Daoy (cell line): ENCODE measurements at places on chromosomes 2 and 18. TPM values are rescaled to one million over a fixed set of nuclear protein-coding genes. Genes with fewer than 3 reads are reported as not detected.
A peak's percentile ranks its signal among the peaks of the same experiment; 100 is the strongest.

DNA sequence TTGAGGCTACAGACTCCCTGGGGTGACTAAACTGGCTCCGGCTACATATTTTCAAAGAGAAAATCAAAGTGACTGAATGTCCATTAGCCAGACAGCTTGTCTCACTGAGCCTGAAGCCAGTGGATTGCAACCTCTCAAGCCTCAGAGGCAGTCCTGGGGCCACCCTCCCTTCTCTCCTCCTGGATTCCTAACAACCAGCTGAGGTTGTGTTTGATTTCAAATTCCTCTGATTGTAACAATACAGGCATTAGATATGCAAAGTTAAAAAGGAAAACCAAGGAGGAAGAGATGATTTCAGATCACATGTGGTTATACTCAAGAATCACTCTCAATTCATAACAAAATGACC, 101.0 kb upstream of the LMAN1 start:
- no peak for DNase-seq

- peak; percentile 69 for DNase-seq
Measured at GRCh38 chr2:119011162-119011909, 69.3 kb downstream of the MARCO start.

CXCR4 gene
- total RNA-seq = 3.8 and 6.5 TPM in 2 replicates

VPS4B gene
- total RNA-seq = 36.9 and 42.8 TPM in 2 replicates
